Hippocampal formation (tissue), 2 donors: ENCODE measurements at places on chromosomes 6 and 20.

DNA sequence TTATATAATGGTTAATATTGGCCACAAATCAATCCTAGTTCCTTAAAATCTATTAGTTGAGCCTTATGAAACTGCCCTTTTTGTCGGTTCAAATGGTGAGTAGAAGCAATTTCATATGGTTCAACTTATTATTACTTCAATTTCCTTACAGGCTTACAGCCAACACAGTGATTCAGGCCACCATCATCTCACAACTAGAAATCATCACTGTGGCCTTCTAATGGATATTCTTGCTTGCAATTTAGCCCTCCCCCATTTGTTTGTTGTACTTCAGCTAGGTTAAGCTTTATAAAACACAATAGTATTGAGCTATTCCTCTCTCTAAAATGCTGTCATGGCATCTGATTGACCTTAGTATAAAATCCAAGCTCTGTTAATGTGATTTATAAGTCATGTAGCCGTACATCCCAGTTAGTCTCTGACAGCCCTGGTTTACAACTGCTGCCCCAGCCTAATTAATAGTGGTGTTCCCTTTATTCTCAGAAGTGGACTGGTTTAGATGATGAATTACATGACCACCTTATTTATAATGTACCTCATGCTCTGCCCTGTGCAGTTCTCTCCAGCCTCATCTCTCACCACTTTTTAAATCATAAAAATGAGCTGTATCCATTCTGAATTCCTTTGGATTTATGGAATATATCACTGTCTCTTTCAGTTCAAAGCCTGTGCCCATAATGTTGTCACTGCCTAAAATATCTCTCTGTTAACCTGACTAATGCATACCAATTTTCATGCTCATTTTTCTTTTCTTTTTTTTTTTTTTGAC lies 36.7 kb downstream of the LAMA2 start:
- no peak for DNase-seq

DNA sequence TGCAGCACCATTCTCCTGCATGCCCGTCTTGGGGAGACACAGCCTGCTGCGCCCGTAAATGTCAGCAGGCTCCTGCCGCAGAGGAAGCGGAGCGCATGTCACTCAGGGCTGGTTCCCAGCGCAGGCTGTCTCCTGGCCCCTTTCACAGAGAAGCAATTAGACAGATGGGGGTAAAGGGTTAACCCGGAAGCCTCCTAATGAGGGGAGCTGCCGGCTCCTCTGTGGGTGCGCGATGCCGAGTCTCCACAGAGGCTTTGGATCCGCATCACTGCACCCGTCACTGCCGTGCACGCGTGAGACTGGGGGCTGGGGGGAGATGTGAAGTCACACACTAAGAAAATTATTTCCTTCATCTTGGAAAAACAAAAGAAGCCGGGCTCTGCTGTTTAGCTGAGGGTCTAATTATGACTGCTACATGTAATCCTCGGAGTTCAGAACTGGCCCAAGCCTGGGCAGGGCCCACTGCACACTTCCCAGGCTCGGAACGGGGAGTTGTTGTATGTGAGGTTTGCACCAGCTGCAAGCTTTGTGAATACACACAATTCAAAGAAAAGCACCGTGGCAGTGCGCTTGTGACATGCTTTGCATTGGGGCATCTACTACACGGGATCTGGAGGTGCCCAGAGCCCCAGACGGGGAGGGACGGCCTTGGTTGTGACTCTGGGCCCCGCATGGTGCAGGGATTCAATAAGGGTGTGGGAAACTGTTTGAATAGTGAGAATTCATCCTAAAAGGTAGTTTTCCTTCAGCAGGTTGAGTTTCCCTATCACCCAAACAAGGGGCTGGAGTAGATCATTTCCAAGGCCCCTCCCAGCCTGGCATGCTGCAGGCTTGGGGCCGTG lies 331.6 kb downstream of the TAF4 start:
- no peak for DNase-seq

- DNase-seq, result no peak
These were observed 51.8 kb upstream of the MYB start for GRCh38 chr6:135129136-135129856.

DNA sequence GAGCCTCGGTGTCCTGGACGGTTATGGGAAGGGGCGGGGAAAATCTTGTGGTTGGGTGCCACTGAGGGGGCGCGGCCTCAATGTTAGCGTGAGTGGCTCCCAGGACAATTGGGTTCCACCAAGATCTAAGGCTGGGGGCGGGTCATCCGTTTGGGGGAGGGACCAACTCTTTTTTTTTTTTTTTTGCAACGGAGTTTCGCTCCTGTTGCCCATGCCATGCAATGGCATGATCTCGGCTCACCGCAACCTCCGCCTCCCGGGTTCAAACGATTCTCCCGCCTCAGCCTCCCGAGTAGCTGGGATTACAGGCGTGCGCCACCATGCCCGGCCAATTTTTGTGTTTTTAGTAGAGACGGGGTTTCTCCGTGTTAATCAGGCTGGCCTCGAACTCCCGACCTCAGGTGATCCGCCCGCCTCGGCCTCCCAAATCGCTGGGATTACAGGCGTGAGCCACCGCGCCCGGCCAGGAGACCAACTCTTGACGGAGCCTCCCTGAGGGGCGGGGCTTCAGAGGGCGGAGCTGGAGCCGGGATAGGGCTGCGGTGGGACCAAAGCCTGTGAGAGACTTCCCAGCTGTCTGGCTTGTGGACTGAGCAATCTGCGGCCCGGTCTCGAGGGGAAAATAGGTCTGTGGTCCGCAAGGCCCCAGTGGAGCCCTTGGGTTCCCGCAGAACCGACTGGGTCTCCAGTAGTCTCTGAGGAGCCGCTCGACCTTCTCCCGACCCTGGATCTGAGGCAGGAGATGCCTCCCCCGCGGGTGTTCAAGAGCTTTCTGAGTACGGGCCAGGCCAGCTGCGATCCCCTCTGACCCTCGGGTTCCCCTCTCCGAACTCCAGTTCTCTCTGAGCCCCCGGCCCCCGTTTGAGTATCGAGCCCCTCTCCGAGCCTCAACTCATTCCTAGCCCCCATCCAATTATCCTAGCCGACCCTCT lies 1.1 kb downstream of the SPAG4 start:
- peak; percentile 20 for DNase-seq

DNA sequence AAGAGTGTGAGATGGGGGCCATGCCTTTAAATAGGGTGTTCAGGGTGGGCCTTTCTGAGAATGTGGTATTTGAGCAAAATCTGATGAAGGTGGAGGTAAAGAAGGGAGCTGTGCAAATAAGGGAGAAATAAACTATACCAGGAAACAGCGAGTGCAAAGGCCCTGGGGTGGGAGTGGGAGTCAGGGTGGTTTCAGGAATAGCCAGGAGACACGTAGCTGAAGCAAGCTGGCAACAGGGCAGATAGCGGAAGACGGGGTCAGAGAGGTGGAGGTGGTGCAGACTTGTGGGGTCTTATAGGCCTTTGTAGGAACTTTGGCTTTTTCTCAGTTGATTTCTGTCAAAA lies 51.6 kb downstream of the FGD2 start:
- DNase-seq, result no peak

DNA sequence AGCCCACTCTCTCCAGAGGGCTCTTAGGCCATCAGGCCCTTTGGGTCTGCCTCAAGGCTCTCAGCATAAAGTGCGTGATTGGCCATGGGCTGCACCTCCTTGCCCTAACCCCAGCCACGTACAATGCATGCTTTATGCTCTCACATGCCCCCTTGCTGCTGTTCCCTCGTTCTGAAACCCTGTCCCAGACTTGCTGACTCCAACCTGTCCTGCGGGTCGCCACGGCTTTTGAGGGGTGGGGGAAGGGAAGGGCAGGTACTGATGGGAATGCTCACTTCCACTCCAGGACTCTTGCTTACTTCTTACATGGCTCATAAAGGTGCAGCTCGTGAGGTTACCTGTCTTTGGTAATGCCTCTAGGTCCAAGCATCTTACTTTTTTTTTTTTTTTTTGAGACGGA lies 6.0 kb downstream of the ARMC12 start:
- no peak for DNase-seq

- DNase-seq, result no peak
These were observed 38.8 kb downstream of the HLA-F start for GRCh38 chr6:29762051-29762450.

DNA sequence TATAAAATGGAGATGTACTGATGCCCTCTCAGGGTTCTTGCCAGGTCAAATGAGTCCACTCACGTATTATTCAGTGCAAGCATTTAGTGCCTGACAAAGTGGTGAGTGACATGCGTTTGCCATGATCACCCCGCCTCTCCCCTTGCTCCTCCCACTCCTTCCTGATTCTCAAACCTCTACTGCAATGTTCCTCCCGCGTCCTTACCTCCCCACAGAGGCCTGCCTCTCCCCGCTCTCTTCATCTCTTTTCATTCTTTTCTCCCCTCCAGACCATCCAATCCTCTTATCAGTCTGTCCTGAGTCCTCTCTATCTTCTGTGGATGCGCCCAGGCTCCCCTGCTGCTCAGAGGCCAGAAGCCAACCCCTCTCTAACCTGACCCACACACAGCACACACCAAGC lies 40.7 kb downstream of the KCNK5 start:
- no peak for DNase-seq

- no peak for DNase-seq
These were observed 1.0 kb downstream of the RALGAPA2 start for GRCh38 chr20:20711413-20711812.

DNA sequence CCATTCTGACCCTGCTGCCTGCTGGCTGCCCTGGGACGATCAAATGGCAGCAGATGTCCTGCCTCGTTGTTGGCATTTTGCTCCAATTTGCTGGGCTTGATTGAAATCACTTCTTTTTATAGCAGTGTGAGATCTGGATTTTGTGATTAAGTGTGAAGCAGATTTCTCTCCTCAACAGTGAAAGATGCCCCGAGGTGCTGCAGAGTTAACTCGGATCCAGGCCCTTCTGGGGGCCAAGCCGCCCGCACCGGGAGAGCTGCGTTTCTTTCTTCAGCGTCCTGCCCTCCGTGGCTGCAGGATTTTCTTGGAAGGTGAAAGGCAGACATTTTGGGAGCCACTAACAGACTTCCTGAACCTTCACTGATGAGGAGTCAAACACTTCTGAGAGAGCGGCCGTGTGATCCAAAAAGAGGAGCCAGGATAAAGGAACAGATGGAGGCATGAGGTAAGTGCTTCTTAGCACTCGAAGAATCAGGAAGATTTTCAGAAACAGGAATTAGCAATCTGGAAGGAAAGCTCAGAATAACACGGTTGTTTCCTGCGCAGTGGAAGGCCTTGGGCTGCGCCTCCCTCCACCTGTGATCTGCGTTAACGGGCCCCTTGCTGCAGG lies 139.5 kb upstream of the AFDN start:
- DNase-seq, result no peak

- DNase-seq, result no peak
These were observed 3.0 kb upstream of the HUS1B start for GRCh38 chr6:659716-660581.

DNA sequence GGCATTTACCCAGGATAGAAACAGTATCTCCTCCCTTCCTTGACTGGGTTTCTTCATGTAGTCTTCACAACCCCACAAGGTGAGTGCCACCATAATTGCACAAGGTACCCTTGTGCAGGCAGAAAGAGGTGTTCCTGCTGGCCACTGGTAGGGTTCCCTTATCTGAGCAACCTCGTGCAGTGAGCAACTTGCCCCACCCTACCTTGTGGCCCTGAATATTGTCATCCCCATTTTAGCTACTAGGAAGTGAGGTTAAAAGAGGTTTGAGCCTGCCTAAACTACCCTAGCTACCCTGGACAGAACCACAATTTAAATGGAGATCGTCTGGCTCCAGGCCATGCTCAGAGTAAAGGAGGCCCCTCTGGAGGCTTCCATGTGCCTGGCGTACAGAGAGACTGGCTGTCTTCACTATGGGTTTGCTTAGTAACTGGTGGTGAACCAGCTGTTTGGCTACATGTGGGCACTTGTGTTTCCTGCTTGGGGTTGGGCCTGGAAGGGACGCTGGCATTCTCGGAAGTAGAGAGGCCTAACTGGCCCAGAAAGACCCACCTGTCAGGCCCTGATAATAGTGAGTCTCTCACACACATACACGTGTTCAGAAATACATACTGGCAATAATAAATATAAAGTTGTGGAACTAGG lies 148.8 kb downstream of the LRFN2 start:
- no peak for DNase-seq

- DNase-seq, result no peak
These were observed 378.4 kb downstream of the ARHGAP18 start for GRCh38 chr6:129331450-129332138.

DNA sequence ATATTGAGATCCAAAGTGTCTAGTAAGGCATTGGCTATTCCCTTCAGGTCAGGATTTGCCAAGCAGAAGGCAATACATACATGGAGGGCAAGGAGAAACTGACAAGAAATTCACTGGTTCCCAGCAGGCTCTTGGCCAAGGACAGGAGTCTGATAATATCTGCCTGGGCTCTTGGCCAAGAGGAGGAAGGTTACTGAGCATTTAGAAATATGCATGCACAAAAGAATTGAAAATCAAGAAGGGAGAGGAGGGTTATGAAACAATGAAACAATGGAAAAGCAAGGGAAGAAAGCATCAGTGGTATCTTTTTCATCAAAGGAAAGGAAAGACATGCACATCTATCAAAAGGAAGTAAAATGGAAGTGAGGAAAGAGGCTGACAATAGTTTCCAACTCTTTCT lies 42.4 kb downstream of the ARHGAP18 start:
- no peak for DNase-seq

GRCh38 chr6:1334684-1335083 lies 22.8 kb downstream of the FOXQ1 start:
- no peak for DNase-seq

DNA sequence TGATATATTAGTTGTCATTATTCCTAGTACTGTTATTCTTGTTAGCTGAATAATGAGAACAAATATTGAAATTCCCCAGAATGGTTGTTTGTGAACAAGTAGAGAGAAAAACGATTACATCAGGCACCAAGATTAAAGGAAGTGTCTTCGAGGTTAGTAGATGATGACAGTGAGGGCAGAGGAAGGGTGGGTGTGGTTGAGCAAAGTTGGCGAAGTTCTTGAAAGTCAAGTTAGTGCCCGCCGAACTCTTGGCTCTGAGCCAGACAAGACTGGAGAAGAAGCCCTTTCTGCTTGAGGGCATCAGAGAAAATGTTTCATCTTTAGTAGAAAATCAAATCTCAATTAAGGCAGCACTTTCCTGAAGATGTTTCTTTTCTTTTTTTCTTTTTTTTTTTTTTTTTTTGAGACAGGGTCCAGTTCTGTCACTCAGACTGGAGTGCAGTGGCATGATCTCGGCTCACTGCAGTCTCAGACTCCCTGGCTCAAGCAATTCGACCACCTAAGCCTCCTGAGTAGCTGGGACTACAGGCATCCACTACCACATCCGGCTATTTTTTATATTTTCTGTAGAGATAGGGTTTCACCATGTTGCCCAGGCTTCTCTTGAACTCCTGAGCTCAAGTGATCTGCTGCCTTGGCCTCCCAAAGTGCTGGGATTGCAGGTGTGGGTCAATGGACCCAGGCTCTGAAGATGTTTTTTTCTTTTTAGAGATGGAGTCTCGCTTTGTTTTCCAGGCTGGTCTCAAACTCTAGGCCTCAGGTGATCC lies 77.1 kb downstream of the SGK1 start:
- DNase-seq, result no peak

DNA sequence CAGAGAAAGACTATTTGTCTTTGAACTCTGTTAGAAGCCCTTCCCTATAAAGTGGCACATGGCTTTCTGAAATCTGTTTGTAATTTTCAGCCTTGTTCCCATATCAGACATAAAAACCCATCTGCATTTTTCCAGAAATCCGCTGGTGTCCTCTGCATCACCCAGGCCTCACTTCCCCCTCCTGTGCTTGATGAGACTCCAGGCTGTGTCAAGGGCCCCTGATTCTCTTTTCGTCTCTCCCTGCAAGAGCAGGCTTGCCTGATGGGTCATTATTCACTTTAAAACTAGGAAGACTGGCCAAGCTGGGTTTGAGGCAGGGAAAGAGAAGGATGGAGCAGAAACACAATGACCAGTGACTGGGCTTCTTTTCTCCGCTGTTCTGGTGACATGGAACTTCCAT lies 10.6 kb upstream of the PROKR2 start:
- no peak for DNase-seq

GRCh38 chr6:82073484-82073883 lies 174.1 kb downstream of the IBTK start:
- DNase-seq, result no peak
